ENCODE measurements at places on chromosomes 7 and 10.

DNA sequence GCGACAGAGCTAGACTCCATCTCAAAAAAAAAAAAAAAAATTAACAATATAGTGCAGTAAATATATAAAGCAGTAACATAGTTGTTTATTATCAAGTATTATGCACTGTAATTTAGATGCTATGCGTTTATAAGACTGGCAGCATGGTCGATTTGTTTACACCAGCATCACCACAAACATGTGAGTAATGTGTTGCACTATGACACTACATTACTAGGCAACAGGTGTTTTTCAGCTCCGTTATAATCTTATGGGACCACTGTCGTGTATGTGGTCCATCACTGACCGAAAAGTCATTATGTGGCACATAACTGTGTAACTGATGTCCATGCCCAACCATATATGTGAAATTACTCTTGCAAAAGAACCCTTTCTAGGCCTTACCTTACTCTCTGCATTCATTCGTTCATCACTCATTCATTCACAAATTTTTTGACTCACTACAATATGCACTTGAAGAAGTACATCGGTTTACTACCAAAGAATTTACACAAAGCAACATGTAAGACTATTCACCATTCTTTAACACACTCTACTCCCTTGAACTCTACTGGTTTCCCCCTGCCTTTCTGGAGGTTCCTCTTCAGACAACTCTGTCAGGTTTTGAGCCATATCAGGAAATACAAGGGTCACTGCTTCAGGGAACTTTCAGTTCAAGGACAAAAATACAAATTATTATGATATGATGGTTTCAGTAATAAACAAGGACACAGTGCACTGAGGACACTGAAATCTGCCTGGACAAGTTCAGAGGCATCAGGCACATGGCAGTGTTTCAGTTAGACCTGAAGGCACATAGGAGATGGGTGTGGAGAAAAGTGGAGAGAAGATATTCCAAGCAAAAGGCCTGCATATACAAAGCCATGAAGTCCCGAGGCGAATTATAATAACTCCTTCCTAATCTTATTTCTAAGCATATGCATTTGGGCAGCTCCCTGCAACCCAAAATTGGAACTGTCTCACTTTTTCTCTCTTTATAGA is 17.4 kb downstream of the ITGB1 start:
- DNase-seq, result no peak

DNA sequence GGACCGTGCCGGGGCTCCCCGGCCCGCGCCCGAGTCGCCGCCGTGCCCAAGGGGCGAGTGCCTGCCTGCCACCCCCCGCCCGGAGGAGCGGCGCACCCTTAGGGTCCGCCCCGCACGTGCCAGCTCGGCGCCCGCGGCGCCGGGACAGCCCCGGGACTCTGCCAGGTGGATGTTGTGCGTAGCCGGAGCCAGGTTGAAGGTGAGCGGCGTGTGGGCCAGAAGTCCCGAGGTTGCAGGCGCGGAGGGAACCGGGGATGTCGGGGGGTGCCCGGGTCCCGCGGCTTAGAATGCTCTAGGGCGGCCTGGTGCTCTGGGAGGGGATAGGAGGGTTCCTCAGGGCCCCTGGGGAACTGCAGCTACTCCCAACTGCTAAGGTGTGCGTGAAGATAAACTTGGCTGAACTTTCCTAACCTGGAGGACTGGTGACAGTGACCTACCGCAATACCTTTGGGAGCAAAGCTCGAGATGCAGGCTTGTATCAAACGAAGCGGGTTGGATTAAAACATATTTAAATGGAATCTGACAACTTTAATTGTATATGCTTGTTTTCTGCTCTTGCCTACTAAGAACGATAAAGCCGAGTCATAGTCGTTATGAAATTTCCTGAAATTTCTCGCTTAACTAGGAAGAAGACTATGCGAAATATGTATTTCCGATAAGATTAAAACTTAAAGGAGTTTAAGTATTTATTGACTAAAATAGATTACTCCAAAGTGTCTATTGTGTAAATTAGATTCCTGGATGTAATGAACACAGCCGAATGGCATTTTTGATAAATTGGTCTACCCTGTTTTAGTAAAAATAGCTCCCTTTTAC is at the start of gene CUX1:
CUX1 (plus strand) TSS at position 156 of the 816 bp plus-strand sequence; CDS start at position 170, 14 bp downstream.
- peak; percentile 84 for DNase-seq

DNA sequence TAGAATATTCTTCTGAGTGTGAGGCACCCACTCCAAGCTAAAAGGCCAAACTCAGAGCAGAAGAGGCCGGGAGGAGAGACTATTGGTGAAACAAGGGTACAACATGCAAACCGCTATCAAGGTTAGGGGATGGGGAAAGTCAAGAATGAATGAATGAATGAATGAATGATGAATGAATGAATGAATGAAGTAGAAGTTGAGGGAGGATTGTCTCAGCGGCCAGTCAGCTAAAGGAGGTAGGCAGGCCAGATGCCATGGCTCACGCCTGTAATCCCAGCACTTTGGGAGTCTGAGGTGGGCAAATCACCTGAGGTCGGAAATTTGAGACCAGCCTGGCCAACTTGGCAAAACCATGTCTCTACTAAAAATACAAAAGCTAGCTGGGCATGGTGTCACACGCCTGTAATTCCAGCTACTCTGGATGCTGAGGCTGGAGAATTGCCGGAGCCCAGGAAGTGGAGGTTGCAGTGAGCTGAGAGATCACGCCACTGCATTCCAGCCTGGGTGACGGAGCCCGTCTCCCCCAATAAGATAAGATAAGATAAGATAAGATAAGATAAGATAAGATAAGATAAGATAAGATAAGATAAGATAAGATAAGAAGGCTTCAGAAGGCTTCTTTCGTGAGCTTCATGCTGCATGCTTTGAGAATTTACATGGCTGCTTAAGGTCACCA is 250.8 kb downstream of the CCDC3 start:
- no peak for DNase-seq

- no peak for DNase-seq
Observed at GRCh38 chr7:90999989-91000979, 263.9 kb upstream of the FZD1 start.

- DNase-seq, result no peak
Observed at GRCh38 chr7:107179326-107180164, 10.7 kb downstream of the HBP1 start.

GRCh38 chr7:33687625-33688024 is 217.7 kb upstream of the BMPER start:
- no peak for DNase-seq

DNA sequence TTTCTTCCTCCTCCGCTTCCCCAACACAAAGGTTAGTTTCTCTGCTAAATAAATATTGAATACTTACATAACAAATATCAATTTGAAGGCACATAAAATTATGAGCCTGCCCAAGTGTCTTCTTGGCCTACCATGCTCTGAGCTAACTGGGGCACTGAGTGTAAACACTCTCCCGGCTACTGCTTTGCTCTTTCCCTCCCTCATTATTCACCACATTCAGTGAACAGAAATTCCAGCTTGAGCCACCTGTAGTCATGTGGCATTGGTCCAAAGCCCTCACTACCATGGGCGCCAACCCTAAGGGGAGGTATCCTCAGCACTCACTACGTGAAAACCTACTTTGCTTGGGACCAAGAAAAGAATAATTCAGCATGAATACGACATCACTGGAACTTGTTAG is 409.0 kb downstream of the KCNMA1 start:
- DNase-seq, result no peak

DNA sequence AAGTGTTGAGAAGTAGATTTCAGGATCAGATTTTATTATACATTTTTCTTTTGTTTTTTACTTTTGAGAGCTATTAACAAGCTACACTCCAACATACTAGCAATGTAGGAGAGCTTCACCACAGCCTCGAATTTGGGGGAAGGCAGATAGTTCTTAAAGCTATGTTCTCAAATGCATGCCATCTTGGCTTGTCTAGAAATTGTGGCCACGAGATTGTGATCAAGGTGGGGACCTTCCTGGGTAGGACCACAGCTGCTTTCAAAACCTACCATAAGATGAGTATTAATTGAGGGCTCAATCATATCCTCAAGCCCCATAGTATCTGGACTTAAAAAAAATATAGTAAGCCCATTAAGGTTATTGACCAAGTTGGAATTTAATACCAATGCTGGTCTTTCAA is 27.9 kb upstream of the JAZF1 start:
- no peak for DNase-seq

GRCh38 chr7:131011976-131012375 is 278.0 kb upstream of the KLF14 start:
- no peak for DNase-seq

DNA sequence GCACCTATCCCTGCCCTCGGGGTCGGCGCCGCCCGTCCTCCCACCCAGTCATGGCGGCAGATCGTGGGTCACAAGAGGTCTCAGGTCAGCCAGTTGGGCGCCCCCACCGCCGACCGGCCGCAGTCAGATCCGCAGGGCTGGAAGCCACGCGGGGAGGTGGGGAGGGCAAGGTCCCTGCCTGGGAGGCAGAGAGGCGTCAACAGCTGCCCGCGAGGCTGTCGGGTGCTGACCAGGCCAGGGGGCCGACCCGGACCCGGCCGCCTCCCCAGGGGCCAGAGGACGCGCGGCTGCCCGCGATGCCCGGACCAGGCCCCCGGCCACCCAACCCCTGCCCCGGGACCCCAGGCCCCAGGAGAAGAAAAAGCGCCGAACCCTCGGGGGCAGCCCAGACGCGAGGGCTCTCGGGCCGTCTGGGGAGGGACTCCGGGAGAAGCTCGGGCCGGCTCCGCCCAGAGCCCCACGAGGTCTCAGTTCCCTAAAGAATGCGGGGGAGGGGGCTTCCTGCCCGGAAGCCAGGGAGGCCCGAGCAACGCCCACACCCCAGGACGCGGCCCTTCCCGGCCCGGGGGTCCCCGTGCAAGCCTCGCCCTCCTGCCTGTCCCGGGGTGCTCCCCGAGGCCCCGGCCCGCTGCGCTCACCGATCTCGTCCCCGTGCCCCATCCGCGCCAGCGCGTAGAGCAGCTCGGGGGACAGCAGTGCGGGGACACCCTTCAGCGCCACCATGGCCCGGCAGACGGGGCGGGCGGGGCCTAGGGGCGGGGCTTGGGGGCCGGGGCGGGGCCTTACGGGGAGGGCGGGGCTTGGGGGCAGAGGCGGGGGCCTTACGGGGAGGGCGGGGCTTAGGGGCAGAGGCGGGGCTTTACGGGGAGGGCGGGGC is at the start of gene FUOM:
FUOM (minus strand) TSS at position 735 of the 877 bp plus-strand sequence; CDS start at position 723, 12 bp downstream.
- peak; percentile 83 for DNase-seq

DNA sequence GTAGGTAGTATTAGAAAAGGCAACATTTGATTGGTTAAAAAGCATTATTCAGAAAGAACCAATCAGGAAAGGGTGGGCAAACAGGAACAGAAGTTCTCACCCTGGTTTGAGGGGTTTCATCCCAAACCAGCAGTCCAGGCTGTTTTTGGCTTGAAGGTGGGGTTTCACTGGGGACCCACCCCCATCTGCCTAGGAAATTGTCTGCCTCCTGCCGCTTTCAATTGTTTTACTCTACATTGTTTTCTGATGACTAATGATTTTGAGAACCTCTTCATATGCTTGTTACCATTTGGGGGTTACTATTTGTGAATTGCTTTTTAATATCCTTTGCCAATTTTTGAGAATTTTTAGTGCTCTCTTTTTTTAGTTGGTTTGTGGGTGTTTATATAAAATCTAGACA is 3.3 kb upstream of the PCBD1 start:
- DNase-seq, result no peak

DNA sequence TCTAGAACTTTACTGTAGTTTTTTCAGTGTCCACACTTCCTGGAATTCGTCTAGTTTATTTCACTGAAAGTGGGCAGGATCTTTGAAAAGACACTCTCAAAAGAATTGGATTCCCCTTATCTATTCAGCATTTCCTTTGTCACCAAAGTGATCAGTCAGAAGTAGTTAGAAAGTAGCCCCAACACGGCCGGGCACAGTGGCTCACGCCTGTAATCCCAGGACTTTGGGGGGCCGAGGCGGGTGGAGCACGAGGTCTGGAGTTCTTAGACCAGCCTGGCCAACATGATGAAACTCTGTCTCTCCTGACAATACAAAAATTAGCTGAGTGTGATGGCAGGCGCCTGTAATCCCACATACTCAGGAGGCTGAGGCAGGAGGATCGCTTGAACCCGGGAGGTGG is 69.0 kb upstream of the KMT2C start:
- DNase-seq, result no peak

DNA sequence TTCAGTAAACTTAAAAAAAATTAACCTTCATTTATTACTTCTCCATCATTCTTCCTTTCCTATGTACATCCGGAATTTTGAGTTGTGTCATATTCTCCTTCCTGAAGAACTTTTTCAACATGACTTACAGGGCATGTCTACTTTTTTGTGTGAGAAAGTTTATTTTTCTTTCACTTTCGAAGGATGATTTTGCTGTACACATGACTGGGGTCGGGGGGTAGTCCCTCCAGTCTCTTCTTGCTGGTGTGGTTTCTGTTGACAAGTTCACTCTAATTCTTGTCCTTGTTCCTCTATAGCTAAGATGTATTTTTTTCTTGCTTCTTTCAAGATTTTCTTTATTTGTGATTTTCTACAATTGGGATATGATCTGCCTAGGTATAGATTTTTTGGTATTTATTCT is 55.8 kb downstream of the INPP5A start:
- no peak for DNase-seq

Measured in left lobe of liver (tissue), 2 donors.